ENCODE measurements at places on chromosomes 3 and 15. TPM values are rescaled to one million over a fixed set of nuclear protein-coding genes. Genes with fewer than 3 reads are reported as not detected.

- H3K27ac ChIP-seq: no peak overlapping the region
- H3K4me1 ChIP-seq: no peaks in the 10 kb centered on the region
- H3K27me3 ChIP-seq: no peaks in the 10 kb centered on the region
- H3K4me3 ChIP-seq: no peak overlapping the region
- DNase-seq: no peak
These were observed 188.7 kb downstream of the PYDC2 start for GRCh38 chr3:191649626-191650025.

DNA sequence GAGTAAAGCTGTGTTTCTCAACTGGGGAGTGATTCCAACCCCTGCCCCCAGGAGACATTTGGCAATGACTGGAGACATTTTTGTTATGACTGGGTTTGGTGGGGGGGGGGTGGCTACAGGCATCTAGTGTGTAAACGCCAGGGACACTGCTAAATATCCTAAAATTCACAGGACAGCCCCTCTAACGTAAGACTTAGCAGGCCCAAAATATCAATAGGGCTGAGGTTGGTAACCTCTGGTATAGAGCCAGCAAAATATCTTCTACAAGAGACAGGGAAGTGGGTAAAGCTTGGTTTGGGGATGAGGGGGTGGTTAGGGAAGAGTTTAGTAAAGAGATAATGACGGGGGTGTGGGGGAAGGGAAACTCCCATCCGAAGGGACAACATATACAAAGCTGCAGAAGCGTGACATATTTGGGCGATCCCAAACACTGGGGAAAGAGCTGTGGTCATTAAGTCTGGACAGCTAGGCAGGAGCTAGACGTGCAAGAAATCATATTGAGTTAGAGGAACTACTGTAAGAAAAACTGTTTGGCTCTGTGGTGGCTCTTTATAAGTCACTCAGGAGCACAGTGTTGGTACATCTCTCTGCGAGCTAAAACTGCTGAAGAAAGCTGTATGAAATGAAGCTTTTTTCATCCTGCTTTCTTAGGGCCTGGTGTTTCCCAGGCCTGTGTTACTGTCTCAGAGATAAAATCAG, 697 bp upstream of the TRIM69 start:
- H3K36me3 ChIP-seq: peaks cover 24% of the 10 kb centered on the region
- H3K27ac ChIP-seq: peak overlapping the region; percentile 97
- peak overlapping the region; percentile 78 for H3K4me3 ChIP-seq
- DNase-seq: peak; percentile 60
- no peaks in the 10 kb centered on the region for H3K27me3 ChIP-seq

DNA sequence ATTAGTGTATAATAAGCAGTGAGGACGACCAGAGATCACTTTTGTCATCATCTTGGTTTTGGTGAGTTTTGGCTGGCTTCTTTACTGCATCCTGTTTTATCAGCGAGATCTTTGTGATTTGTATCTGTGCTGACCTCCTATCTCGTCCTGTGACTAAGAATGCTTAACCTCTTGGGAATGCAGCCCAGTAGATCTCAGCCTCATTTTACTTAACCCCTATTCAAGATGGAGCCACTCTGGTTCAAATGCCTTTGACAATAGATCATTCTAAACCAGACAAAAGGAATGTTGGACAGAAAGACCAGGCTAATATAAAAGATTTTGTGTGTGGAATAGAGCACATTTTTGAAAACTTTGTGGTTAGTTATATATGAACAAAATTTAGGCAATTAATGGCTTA, 618.5 kb upstream of the BCHE start:
- no peaks in the 10 kb centered on the region for H3K4me1 ChIP-seq
- H3K27me3 ChIP-seq: no peaks in the 10 kb centered on the region
- H3K36me3 ChIP-seq: no peaks in the 10 kb centered on the region
- no peak for DNase-seq
- H3K27ac ChIP-seq: no peak overlapping the region
- no peak overlapping the region for H3K4me3 ChIP-seq

DNA sequence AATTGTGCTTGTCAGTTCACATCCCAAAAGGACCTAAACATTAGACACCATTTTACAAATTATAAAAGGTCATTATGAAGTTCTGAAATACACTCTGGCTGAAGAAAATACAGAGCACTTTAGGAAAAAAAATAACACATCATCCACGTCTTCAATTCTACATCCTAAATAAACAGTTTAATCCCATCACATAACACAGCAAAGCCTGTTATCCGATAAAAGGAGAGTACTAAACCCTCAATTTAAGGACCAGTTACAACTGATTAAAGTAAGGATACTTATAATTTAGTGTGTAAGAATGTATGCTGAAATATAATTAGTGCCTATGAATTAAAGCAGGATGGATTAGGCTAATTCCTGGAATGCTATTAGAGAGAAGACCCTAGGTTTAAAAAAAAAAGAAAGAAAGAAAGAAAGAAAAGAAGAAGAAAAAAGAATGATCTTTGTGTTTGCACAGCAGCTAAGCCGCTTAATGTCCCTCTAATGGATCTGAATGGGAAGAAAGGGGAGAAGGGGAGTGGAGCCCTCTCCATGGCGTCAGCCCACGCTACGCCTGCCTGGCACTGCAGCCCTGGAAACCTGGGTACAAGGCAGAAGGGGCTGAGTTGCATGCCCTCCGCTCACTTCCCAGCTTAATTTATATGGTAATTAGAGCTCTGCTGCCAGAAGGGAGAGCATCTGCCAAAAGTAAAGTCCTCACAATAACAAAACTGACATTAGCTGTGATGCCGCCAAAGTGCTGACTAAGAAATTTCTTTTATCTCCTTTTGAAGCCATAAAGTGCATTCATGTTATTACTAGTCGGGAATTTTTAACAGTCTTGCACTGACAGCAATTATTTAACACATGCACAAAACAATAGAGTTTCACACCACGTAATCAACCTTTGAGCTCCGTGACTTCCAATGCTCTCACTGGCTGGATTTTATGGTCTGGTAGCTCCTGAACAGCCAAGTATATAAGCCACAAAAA, 90.0 kb downstream of the FSIP1 start:
- H3K4me1 ChIP-seq: peaks cover 6% of the 10 kb centered on the region
- H3K4me3 ChIP-seq: no peak overlapping the region
- no peaks in the 10 kb centered on the region for H3K36me3 ChIP-seq
- H3K27me3 ChIP-seq: peaks cover 20% of the 10 kb centered on the region
- no peak overlapping the region for H3K27ac ChIP-seq
- DNase-seq: no peak

DNA sequence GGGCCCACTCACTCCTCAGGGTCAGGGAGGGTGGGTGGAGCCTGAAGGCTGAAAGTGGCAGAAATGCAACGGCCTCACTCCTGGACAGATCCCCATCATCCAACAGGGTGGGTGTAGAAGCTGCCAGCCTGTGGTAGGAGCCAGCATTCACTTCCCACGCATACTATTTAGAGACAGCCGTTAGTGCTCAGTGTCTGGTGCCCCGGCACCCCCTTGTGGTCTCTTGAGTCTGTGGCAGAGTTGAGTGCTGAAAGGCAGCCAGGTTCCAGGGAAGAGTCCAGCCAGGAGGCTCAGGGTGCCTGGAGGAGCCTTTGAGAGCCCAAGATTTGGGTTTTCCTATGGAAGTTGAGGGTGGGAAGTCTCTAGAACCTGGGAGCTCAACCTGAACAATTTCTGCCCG, 2.1 kb upstream of the GNAT1 start:
- peak; percentile 64 for DNase-seq
- H3K27ac ChIP-seq: no peak overlapping the region
- peaks cover 4% of the 10 kb centered on the region for H3K27me3 ChIP-seq
- H3K4me1 ChIP-seq: peaks cover 7% of the 10 kb centered on the region
- H3K4me3 ChIP-seq: no peak overlapping the region

- no peak for DNase-seq
- no peaks in the 10 kb centered on the region for H3K4me1 ChIP-seq
- no peak overlapping the region for H3K4me3 ChIP-seq
- peaks cover 34% of the 10 kb centered on the region for H3K36me3 ChIP-seq
- no peak overlapping the region for H3K27ac ChIP-seq
- no peaks in the 10 kb centered on the region for H3K27me3 ChIP-seq
These were observed 12.4 kb downstream of the WDR5B start for GRCh38 chr3:122403489-122403888.

- peak overlapping the region; percentile 70 for H3K4me3 ChIP-seq
- H3K27ac ChIP-seq: peak overlapping the region; percentile 87
- H3K27me3 ChIP-seq: no peaks in the 10 kb centered on the region
- no peak for DNase-seq
- peaks cover 14% of the 10 kb centered on the region for H3K36me3 ChIP-seq
These were observed 522.5 kb downstream of the FOXP1 start for GRCh38 chr3:71061037-71061436.

DNA sequence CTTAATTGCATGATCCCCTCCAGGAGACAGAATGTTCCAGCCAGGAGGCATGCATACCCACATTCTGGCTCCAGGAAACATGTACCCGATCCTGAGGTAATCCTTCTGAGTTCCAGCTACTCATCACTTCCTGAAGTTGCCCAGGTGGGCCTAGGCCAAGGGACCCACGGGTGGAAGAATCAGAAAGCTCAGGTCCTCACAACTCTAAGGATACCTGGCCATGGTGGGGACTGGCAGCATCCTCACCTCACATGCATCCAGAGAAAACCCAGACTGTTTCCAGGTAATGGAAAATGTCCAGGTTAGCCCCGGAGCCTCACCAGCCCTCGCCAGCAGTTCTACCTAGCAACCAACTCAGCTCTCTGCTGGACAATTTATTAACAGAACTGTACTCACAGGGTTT, 78.2 kb downstream of the DAPK2 start:
- H3K27ac ChIP-seq: no peak overlapping the region
- H3K4me3 ChIP-seq: no peak overlapping the region
- DNase-seq: no peak
- peaks cover 9% of the 10 kb centered on the region for H3K36me3 ChIP-seq

- H3K4me1 ChIP-seq: no peaks in the 10 kb centered on the region
- H3K4me3 ChIP-seq: no peak overlapping the region
- no peak overlapping the region for H3K27ac ChIP-seq
- no peak for DNase-seq
- H3K36me3 ChIP-seq: no peaks in the 10 kb centered on the region
These were observed 44.5 kb downstream of the ADCY5 start for GRCh38 chr3:123404391-123404790.

DNA sequence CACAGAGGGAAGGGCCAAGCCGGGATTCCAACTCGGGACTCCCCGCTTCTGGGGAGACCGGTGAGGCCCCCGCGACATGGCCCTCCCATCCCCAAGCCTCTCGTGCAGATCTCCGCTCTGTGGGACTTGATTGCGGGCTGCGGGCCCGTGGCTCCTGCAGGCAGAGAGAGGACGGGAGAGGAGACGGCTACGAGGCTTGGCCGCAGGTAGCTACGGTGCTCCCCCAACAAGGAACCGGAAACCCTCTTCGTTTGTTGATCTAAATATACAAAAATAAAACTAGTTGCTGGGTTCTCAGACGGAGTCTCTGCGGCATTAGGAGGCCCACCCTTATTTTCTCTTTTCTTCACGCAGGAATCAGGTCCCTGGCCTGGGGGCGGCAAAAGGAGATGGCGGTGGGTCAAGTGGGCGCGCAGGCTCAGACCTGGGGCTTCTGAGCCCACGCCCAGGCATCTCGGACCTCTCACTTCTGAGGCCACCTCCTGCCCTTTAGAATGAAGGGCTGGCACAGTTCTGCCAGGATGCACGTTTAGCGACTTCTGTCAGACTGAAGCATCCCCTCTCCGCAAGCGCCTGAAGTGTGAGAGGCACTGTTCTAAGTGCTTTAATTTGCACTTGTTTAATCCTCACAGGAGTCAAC, 10.9 kb downstream of the GNB5 start:
- H3K4me3 ChIP-seq: peak overlapping the region; percentile 84
- peaks cover 35% of the 10 kb centered on the region for H3K4me1 ChIP-seq
- H3K36me3 ChIP-seq: peaks cover 2% of the 10 kb centered on the region
- peak overlapping the region; percentile 96 for H3K27ac ChIP-seq
- H3K27me3 ChIP-seq: no peaks in the 10 kb centered on the region

DNA sequence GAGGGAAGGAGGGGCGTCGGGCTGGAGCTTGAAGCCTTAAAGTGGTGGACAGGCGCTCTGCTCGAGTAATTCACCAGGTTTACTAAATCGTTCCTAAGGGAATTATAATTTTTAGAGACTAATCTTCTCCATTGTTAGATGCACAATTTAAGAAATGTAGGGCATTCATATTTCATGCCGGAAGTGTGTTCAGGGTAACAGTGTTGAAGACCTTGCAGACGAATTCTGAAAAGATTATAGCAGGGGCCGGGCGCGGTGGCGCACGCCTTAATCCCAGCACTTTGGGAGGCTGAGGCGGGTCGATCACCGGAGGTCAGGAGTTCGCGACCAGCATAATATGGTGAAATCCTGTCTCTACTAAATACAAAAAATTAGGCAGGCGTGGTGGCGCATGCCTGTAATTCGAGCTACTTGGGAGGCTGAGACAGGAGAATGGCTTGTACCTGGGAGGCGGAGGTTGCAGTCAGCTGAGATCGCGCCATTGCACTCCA, 365 bp upstream of the GTF2A2 start:
- peaks cover 36% of the 10 kb centered on the region for H3K36me3 ChIP-seq
- H3K4me1 ChIP-seq: peaks cover 9% of the 10 kb centered on the region
- DNase-seq: no peak
- H3K4me3 ChIP-seq: no peak overlapping the region
- H3K27me3 ChIP-seq: no peaks in the 10 kb centered on the region

- H3K36me3 ChIP-seq: no peaks in the 10 kb centered on the region
- no peak overlapping the region for H3K4me3 ChIP-seq
- no peaks in the 10 kb centered on the region for H3K27me3 ChIP-seq
- no peak overlapping the region for H3K27ac ChIP-seq
- no peaks in the 10 kb centered on the region for H3K4me1 ChIP-seq
These were observed 115.0 kb downstream of the CHST2 start for GRCh38 chr3:143234526-143234925.

DNA sequence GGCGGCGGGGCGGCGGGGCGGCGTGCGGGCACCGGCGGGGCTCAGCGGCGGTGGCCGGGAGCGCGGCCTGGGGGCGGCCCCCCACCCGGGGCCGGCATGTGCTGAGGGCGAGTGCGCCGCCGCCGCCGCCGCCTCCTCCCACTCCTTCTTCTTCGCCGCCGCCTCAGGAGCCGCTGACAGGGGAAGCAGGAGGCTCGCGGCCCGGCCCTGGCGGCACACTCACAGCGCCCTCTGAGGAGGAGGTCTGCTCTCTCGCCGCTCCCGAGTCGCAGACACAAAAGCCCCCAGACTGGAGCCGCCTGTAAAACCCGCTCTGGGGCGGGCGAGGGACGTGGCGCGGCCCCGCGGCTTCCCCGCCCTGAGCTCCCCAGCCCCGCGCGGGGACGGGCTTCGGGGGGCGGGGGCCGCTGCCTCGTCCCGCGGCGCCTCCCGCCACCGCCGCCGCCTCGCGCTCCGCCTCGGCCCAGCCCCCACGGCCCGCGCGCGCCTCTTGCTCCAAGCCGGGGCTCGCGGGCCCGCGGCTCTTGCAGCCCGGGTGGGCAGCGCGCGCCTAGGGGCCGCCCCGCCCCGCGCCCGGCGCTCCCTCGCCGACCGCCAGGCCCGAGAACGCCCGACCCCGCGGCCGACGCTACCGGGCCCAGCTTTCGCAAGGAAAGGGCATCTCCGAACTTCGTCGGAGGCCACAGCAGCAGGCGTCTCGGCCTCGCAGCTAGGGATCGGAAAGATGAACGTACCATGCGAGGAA, at the start of gene PYGO1:
Gene PYGO1 (minus strand): TSS at position 276 of the 745 bp plus-strand sequence. CDS start 462 bp downstream, outside the sequence.
- H3K27me3 ChIP-seq: peaks cover 38% of the 10 kb centered on the region
- H3K4me3 ChIP-seq: peak within 1 kb of the TSS; percentile 41
- peak; percentile 41 for DNase-seq
- H3K4me1 ChIP-seq: peaks cover 2% of the 10 kb centered on the region
- H3K36me3 ChIP-seq: peaks cover 3% of the 10 kb centered on the region

The PLSCR4 gene
- total RNA-seq: 0.31 TPM

The NPHP3 gene
- total RNA-seq: 15.2 TPM

The GPR27 gene
- total RNA-seq: 0.40 TPM

The ZNF770 gene
- 35.1 TPM for total RNA-seq

The OSBPL10 gene
- 0.05 TPM for total RNA-seq

The GMPS gene
- total RNA-seq: 109 TPM

The CLSTN2 gene
- not detected for total RNA-seq

The MCF2L2 gene
- total RNA-seq: 7.2 TPM

The RHOV gene
- total RNA-seq: not detected

The HYAL1 gene
- total RNA-seq: 0.16 TPM

The RNF7 gene
- 61.2 TPM for total RNA-seq

The LRRC34 gene
- total RNA-seq: 12.0 TPM
